T47D (cell line): ENCODE measurements at places on chromosomes 2 and 18.
A peak's percentile ranks its signal among the peaks of the same experiment; 100 is the strongest.

- DNase-seq, result no peak
These were observed 1.5 kb downstream of the KIF1A start for GRCh38 chr2:240818293-240819125.

DNA sequence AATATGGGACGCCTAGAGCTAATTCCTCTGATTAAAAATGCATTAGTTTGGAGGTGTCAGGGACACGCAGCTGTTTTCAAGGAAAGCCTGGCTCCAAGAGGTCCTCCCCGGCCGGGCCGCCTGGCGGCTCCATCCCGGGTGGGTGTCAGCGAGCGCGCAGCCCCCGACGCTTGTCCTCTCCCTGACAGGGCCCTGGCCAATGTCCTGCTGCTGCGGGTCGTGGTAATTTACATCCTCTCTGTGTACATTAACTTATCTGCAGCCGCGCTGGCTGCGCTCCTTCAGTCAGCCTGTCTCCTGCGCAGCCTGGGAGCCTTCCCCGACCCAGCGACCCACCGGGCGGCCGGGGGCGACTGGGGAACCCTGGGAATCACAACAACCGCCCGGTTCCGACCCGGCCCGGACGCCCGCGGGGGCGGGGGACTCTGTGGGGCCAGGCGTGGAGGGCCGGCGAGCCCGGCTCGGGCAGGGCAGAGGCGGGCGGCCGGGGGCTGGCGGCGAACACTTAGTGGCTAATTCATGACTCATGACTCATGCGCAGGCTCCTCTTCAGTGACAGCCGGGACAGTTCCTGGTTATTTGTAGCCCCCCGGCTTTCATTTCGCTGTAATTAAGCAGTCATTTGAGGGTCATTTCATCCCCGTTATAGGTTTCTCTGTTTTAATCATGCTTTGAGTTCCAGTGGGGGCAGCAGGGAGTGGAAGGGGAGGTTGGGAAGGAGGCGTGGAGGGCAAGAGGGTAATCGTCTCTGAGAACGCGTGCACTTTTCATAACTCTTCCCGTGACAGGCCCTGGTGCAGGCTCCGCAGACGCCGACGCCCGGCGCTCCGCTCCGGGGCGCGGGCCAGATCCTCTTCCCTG, 141.9 kb upstream of the CTAGE1 start:
- DNase-seq, result peak; percentile 24

DNA sequence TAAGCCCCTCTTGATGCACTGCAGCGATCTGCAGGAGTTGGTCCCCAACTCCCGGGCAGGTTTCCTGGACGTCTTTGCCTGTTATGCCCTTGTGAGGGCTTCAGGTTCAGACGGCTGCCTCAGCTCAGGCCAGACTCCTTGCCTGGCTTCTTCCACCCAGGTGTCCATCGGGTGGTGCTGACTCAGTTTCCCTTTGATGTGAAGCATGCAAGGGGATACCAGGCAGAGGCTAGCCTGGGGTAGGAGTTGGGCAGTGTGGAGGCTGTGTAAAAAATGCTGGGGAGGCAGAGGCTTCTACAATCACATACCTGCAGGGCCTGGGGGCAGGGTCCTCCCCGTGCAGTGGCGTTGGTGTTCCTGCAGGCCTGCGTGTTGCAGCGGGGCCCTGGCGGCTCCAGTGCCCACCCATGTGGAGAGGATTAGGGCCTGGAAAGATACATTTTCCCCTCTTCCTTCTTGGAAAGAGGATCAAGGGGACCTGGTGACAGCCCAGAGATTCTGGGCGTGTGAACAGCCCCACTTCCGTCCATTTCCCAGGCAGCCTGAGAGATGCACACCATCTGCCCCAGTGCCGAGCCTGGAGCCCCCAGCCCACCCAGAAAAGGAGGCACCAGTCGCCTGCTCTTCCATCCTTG, 338.3 kb downstream of the DYSF start:
- DNase-seq, result no peak

DNA sequence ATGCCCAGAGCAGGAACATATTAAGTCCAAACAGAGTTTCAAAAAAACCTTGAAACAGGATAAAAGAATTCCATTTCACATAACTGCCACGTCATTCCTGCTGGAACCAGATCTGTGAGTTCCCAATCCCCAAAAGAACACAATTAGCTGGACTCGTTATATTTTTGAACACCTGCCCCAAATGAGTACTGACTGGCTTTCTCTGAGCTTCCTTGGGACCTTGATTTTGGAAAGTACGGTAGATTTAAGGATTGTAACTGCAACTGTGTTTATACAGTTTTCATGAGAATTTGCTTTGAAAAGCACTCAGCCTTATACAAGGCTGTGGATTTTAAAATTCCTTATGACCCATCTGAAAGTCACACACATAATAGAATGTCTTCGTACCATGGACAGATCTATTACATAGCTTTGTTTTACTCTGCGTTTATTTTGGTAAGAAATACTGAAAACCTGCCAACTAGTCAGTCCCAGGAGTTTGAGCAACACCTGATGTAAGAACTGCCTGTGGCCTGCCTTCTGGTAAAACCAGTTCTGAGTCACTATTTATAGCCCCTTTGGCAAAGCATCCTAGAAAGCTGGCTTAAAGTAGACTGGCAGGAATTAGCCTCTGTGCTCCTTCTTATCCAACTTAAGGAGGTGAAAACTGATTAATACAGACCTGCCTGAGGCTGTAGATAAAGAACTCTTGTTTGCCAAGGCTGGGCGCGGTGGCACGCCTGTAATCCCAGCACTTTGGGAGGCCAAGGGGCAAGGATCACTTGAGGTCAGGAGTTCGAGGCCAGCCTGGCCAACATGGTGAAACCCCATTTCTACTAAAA, 48.1 kb downstream of the MERTK start:
- peak; percentile 92 for DNase-seq

DNA sequence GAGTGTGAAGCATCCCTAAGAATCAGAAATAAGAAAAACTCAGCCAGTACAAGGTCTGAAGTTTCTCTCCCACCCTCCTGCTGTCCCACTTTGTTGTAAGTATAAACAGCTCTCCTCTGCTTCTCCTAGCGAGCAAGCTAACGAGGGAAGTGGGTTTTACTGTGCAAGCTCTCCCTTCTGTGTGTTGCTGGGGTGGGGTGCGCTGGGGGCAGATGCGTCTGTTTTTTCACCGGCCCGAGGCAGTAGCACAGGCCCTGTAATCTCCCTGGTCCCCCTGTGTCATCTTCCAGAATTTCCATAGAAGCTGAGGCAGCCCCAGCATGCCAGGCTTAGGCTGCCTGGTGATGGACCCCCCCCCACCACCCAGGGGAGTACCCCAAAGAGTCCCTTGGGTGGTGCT, 9.4 kb upstream of the CXCR4 start:
- no peak for DNase-seq

DNA sequence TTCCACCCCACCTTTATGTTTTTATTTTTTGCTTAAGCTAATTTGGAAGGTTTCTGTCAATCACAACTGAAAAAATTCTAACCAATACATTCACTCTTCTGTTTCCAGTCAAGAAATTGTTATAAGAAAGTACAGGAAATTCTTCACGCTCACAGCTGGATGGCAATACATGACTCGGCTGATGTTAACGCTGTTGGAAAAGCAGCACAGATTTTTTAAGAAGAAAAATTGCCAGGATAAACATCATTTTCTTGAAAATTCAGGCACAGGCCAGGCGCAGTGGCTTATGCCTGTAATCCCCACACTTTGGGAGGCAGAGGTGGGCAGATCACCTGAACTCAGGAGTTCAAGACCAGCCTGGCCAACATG, 46.1 kb downstream of the STPG4 start:
- DNase-seq, result no peak

- DNase-seq, result no peak
These were observed 1127.9 kb upstream of the CHAC2 start for GRCh38 chr2:52639692-52640091.

DNA sequence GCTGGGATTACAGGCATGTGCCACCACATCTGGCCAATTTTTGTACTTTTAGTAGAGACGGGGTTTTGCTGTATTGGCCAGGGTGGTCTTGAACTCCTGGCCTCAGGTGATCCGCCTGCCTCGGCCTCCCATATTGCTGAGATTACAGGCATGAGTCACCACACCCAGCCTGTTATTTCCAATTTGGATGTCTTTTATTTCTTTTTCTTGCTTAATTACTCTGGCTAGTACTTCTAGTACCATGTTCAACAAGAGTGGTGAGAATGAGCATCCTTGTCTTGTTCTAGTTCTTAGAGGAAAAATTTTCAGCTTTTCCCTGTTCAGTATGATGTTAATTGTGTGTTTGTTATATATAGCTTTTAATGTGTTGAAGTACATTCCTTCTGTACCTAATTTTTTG, 23.4 kb downstream of the CCDC138 start:
- DNase-seq, result no peak

DNA sequence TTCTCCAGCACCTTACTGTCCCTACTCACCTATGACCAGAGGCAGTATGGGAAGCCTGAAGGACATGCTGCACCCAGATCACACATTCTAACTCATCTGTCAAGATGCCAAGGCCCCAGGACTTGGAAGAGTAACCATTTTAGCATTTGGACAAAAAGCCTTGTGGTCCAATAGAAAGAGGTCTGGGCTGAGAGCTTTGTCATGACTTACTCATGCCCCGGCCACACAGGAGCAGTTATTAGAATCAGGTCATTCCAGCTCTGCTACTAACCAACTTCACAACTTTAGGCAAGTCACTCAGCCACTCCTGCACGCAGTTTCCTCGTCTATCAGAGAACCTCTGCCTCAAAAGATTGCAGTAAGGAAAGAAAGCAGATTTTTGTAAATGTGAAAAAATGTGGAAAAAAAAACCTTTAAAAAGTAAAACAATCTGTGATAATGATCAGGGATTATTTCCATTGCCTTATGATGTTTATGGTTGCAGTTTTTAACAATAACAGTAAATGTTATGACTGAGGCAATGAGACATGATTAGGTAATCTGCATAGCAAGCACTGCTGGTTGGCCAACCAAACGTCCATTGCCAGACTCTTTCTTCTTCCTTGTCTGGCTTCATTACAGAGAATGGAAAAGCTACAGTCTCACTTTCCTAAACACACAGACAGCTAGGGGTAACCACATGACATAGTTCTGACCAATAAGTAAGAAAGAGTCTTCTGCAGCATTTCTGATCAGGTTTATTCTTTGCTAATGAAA, 255.4 kb upstream of the CHAC2 start:
- DNase-seq, result peak; percentile 27

GRCh38 chr2:217629347-217629746, 373.4 kb downstream of the TNS1 start:
- no peak for DNase-seq

GRCh38 chr2:211846036-211846400, 692.6 kb downstream of the ERBB4 start:
- DNase-seq, result no peak

GRCh38 chr2:97660044-97660774, 3.6 kb downstream of the ACTR1B start:
- DNase-seq, result no peak

DNA sequence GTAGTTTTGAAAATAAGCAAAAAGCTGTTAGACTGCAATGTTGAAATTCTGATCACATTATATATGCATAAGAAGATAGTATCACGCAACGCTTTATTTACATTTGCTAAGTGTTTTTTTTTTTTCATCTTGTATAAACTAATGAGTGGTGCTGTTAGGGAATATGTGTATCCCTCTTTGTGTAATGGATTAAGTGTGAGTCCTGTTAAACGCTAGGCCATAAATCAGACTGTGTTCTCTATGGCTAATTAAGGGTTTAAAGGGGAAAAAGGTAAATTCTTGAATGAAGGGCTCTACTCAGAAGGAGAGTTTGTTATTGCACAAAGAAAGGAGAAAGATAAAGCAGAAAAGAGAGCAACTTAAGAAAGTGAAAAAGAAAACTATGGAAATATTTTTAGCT, 4.8 kb upstream of the ASXL3 start:
- no peak for DNase-seq

GRCh38 chr2:161161074-161161706, 962 bp downstream of the TANK start:
- no peak for DNase-seq

DNA sequence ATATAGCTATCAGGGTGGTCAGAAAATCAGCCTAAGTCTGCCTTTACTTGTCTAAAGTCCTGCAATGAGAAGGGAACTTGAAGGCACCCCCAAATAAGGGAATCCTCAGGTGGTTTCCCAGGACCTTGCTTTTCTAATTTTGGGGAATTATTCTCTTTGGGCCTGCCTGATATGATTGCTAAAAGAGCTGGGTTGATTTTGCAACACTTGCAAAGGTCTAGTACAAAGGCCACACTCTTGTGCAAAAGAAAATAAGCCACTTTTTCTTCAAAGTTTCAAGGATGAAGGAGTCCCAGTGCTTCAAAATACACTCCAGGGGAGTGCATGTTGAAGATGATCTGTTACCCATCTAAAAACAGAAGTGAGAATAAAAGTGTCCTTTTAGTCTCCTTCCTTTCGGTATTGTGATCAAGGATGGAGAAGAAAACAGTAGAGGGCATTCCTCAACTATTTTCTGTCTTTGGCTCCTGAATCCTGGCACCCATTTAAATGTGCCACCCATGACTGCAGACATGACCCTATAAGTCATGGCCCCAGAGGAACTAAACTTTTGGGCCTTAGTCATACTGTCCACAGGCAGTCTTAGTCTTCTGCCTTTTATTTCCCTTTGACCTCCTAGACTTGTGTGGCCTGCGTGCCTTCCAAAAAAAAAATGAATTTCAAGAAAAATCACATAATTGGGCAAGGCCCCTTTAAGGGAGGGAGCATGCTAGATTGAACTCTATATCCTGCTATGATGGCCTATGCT, 5.1 kb downstream of the SULT1C3 start:
- DNase-seq, result no peak

GRCh38 chr2:96552315-96553175, 16.0 kb downstream of the ARID5A start:
- no peak for DNase-seq

- no peak for DNase-seq
These were observed 568.3 kb upstream of the MEX3C start for GRCh38 chr18:51765606-51766360.

GRCh38 chr2:111654829-111655228, 229.2 kb downstream of the ANAPC1 start:
- DNase-seq, result no peak

DNA sequence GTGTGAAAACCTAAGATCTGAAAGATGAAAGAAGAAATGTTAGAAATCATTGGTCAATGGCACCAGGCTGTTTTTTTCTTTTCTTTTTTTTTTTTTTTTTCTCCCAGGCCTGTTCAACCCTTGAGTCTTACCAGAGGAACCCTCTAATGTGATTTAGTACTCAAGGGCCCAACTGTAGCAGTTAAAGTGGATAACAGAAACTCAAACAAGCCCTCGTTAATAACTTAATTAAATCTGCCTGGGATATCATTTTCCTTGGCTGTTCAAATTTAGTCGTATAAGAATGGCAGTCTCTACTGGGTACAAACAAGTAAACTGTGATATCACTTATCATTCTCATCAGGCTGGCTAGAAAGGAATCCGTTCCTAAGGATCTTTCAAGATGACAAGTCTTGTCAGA, 16.5 kb downstream of the ARL4C start:
- no peak for DNase-seq

DNA sequence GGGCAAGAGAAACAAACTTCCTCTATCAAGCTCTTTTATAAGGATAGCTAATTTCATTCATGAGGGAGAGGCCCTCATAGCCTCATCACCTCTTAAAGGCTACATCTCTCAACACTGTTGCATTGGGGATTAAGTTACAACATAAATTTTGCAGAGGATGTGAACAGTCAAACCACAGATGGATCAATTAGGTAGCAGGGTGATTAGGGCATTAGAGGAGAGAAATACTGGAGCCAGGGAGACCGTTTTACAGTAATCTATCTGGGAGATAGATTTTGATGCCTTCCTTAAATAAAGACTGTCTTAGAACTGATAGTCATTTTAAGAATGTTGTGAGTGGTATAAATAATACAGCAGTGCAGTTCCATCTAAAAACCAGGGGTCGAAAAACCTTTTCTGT, 258.9 kb downstream of the DCC start:
- DNase-seq, result no peak
